ENCODE measurements at places on chromosomes 2 and 18.
A peak's percentile ranks its signal among the peaks of the same experiment; 100 is the strongest.

- DNase-seq = no peak
These were observed 99.0 kb downstream of the SP3 start for GRCh38 chr2:173865971-173866873.

DNA sequence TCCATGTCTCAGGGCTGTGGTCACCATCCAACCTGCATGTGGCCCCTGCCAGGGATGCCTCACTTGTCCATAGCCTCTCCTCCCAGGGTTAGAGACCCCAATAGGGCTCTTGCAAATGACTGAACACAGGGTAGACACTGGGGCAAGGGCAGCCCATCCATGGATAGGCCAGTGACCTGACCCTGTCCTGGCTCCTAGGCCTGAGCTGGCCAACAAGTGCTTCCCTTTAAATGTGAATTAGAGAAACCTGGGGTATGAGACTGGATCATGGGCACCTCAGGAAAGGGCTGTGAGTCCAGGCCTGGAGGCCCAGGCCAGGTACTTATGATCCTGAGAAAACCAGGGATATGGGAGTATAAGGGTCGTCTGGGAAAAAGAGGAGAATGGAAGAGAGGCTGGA lies 64.5 kb downstream of the COPS8 start:
- no peak for DNase-seq

- no peak for DNase-seq
These were observed 138.3 kb upstream of the STK17B start for GRCh38 chr2:196309691-196310090.

DNA sequence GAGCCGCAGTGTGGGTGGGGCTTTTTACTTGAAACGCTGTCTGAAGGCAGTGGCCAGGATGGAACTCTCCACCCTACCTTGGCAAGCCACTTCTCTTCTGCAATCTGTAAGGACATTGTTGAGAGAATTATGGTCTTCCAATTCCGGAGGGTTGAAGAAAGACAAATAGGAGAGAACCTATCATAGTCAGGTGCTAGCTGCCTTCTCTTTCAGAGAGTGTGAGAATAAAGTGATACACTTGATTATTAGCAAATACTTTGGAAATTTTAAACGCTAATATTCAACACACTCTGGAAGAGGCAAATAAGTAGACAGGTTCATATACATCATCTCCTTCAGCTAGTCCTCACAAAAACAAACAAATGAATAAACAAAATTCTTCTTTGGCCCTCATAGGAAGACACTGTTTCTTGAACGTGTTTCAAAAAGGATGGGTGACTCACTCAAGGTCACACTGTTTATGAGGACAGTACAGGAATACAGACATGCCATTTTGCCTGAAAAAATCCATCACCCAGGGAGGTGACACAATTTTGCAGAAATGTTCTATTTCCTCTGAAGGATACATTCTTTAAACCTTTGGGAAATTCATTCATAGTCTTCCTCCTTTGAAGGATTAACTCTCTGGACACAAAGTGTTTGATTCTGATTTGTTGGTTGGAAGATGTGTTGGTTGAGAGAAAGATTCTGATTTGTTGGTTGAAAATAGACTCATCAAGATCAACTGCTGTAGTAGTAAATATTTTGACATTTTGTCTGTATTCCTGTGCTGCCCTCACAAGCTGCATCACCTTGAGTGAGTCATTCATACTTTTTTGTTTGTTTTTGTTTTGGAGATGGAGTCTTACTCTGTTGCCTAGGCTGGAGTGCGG lies 2.2 kb upstream of the IL1RN start:
- DNase-seq = peak; percentile 34

- peak; percentile 92 for DNase-seq
These were observed 71.1 kb upstream of the SH3BP4 start for GRCh38 chr2:234880551-234881211.

- peak; percentile 29 for DNase-seq
These were observed 188.6 kb downstream of the ARL4C start for GRCh38 chr2:234308073-234308812.

DNA sequence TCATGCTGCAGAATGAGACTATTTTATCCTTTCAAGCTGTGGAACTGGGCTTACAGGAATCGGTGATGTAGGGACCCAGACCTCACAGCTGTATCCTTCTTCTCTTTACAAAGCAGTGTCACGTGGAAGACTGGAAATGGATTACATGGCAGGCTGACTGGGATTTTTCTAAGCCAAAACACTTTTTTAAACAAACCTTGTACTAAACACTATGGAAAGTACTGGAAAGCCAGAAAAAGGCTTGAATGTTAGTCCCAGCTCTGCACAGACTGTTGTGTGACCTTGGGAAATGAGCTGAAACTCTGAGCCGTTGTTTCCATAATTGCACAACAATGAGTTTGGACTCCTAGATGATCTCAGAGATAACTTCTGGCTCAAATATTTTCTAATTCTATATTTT lies 7.6 kb upstream of the ADAM23 start:
- no peak for DNase-seq

- no peak for DNase-seq
These were observed 929.7 kb downstream of the LRP1B start for GRCh38 chr2:141201016-141201565.

All from EL (cell line).